ENCODE measurements at places on chromosomes 13 and 19.

DNA sequence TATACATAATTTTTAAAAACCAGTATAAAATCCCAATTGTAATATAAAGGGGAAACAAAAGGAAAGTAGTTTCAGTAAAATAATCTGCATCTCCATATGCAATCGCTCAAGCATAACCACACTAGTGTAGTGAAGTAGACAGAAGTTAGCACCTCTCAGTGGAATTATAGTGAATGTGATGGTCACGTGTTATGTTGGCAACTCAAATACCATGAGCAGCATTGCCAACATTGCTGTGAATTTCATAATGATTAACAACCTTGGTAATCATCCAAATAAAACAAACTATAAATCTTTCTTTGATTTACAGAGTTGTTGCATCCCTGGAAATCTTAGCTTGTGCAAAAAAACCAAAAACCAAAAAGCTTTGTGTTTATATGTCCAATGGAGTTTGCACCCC, 77.3 kb upstream of the SIAH3 start:
- DNase-seq, result no peak

DNA sequence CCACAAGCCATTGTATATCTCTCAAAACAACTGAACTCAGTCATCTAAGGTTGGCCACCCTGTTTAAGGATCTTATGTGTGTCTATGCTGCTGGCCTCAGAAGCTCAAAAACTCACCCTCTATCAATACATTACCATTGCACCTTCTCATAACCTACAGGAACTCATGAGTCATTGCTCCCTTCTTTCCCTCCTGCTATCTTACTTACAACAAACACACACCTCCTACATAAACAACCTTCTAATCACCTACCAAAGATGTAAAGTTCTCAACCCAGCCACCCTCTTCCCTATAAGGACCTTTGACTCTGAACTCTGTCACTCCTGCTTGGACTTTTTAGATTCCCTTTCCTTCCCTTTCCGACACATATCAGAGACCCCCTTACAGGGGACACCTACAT, 13.3 kb upstream of the ZSCAN4 start:
- no peak for DNase-seq

DNA sequence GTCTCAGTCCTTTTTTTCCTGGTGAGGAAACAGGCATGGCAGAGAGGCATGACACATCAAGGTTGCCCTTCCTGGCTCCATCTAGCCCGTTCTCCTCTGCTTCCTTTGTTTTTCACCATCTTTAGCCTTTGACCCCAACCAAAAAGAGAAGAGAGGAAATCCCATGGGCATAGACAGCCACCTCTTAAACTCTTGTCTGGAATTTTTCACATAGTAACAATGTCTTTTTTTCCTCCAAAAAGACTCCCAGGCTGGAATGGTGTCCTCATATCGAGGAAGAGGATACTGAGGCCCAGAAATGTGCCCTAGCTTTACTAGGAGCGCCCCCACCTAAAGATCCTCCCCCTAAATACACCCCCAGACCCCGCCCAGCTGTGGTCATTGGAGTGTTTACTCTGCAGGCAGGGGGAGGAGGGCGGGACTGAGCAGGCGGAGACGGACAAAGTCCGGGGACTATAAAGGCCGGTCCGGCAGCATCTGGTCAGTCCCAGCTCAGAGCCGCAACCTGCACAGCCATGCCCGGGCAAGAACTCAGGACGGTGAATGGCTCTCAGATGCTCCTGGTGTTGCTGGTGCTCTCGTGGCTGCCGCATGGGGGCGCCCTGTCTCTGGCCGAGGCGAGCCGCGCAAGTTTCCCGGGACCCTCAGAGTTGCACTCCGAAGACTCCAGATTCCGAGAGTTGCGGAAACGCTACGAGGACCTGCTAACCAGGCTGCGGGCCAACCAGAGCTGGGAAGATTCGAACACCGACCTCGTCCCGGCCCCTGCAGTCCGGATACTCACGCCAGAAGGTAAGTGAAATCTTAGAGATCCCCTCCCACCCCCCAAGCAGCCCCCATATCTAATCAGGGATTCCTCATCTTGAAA, at the start of gene GDF15:
TSS of gene GDF15 (plus strand) at position 484 of the 868 bp plus-strand sequence. CDS start at position 516, 32 bp downstream.
- DNase-seq, result no peak

DNA sequence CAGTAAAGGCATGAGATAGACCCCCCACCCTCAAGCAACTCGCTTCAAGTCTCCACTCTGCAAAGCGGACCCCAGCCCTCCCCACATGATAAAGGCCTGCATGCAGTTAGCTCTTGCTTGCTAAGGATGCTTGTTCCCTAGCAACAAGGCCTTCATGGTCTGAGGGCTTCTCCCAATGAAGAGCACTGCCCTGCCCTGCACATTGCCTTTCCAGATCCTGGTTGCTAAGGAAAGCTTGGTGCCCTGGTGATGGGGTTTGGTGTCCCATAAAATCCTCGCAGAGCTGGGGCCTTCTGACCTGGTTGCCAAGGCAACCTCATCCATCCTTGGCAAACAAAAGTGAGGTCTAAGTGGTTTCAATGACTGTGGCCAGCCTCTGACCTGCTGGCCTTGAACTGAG, 6.0 kb downstream of the DBP start:
- DNase-seq, result no peak

DNA sequence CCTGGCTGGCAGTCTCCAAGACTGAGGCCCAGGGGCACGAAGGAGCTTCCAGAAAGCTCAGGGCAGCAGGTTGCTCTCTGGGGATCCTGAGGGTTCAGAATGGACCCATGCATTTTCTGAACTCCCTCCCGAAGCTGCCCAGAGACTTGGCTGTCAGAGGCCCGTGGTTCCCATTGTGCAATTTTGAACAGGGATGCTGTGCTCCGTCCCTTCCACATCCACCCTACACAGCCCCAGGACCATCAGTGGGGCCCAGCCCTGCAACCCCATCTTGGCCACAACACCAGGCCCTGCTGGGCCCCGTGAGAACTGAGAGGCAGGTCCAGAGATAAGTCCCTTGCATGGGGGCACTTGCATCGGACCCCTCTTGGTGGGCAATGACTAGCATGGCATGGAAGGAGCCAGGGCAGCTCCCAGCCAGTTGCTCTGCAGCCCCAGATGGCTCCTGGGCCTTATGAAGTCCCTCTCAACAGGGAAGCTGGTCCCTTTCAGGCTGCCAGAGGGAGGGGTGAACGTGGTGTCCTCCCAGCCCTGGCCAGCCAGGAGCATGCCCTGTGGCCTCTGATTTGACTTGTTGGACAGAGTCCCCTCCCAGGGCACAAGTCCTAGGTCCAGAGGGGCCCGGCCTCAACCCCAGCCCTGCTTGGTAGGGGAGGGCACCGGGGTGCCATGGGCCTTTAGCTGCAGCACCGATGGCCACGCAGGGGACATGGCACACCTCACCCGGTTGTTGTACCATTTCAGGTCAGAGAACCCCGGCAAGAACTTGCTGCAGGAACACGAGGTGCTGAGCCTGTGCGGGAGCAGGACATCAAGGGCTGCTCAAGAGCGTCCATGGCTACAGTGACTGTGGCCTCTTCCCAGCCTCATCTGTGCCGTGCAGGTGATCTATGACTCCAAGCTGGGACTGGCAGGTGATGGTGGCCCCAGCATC, 17.3 kb upstream of the ZNF14 start:
- DNase-seq, result no peak

- peak; percentile 7 for DNase-seq
Measured at GRCh38 chr19:46697204-46697960, 19.5 kb downstream of the PRKD2 start.

- DNase-seq, result no peak
Measured at GRCh38 chr19:4748589-4748988, 24.9 kb upstream of the DPP9 start.

GRCh38 chr13:97434397-97435201, 630 bp downstream of the RAP2A start:
- DNase-seq, result peak; percentile 30

GRCh38 chr13:33127009-33127551, 110.9 kb downstream of the KL start:
- DNase-seq, result no peak

Data from midbrain (tissue), 1 donor.